ENCODE measurements at places on chromosomes 11 and 22.

GRCh38 chr11:69022260-69022659, 9.2 kb upstream of the MRGPRF start:
- DNase-seq: no peak

DNA sequence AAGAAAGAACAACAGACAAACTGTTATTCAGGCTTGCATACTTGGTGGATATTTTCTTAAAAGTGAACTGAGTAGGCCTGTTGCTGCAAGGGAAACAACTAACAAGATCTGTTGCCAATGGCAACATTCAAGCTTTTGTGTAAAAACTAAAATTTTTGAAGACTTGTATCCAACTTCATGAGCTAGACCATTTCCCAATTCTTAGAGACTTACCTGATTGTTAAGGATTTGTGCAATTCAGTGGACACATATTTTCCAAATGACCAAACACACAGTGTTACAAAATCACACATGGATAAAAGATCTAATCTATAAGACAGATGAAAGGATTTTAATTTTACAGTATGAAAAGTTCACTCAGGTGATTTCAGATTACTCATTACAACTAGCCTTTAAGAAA, 564.1 kb downstream of the CNTN5 start:
- DNase-seq: no peak

DNA sequence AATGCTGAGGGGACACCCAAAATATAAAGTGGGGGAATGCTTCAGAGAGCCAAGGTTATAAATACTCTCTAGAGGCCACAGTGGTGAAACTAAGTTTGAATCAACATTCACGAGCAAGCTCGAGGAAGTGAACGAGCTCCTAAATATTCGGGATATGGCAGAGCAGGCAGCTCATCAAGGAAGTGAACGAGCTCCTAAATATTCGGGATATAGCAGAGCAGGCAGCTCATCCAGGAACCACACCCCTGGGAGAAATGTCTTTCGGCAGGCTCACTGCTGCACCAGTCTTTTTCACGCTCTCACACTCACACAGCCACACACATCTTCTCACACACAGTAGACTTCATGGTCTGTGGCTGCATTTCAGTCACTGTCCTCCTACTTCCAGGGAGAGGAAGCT, 787.5 kb downstream of the OPCML start:
- DNase-seq: no peak

- DNase-seq: no peak
These were observed 72.4 kb downstream of the RTL6 start for GRCh38 chr22:44425694-44426045.

DNA sequence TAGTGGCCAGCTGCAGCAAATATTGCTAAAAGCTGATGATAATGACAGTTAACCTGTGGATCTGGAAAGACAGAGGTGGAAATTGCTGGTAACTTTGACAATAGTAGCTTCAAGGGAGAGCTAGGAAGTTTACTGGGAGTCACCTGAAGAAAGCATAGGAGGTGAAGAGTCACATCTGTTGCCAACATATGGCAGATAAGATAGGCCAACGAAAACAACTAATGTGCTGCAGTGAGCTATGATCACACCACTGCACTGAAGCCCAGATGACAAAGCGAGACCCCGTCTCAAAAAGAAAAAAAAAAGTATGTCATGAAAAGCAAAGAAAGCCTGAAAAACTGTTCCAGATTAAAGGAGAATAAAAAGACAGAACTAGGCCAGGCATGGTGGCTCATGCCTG, 4.3 kb upstream of the PRDM10 start:
- DNase-seq: no peak

DNA sequence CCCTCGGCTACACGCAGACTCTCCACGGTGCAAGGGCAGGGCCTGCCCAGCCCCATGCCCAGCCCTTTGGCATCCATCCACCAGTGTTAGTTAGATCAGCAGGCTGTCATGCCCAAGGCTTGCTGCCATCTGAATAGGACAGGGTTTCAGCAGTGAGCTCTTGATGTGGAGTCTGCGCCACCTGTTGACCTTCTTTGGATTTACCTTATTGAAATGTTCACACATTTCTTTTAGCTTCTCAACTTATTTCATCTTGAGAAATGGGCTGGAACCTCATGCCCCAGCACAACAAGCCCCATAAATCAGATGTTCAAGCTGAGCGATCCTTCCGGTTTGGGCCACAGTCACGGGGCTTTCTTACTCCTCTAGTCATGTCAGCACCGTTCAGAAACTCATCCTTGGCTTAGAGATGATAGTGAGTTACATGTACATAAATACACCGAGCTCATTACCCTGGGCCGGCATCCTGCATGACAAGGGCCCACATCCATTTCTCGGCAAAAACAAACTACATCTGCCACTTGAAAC, 61.7 kb downstream of the PARVB start:
- peak; percentile 37 for DNase-seq

GRCh38 chr11:112903340-112903739, 57.9 kb upstream of the NCAM1 start:
- DNase-seq: no peak

DNA sequence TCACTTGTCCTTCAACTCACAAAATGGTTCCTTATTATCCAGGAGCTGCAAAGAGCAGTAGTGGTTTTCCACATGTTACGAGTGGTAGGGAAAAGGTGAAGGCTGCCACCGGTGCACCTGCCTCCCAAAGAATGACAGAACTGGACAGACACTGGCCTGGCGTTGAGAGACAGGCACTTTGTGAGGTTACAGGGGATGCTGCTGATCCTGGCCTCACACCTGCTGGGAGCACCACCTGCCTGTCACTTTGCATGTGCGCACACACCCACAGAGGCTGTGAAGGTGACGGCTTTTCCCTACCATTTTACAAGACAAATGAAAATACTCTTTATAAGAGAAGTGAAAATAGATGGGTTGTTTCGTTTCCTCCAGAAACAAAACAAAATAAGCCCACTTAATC, 175.3 kb upstream of the B3GAT1 start:
- DNase-seq: peak; percentile 7

GRCh38 chr22:20885557-20886323, 26.9 kb downstream of the SNAP29 start:
- no peak for DNase-seq

DNA sequence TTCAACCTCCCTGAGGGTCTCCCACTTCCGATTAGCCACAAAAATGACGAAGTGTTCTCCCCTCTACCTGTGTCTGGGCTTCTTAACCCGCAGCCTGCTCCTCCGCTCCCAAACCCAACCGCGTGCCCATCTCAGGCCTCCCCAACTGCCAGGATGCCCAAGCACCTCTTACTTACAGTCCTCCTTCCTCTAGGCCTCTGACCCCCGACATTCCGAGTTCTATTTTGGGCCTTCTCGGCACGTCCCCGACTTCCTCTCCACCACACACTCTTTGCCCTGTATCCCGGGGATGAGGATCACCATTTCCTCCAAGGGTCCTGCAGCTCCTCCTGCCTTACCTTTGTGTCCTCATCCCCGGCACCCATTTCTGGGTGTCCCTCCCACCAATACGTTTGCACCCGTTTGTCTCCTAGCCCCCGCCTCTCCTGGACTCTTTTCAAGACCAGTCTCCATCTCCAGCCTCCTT, 388 bp upstream of the MUS81 start:
- no peak for DNase-seq

- DNase-seq: no peak
These were observed 1.1 kb downstream of the NLRP6 start for GRCh38 chr11:279040-279965.

- peak; percentile 75 for DNase-seq
These were observed at the start of gene EHBP1L1 for GRCh38 chr11:65575568-65576231. EHBP1L1 (plus strand) TSS chr11:65576053; CDS start chr11:65576303, 250 bp downstream.

GRCh38 chr11:96393753-96394348, 4.0 kb downstream of the JRKL start:
- no peak for DNase-seq

- no peak for DNase-seq
These were observed 1028.3 kb downstream of the BRD1 start for GRCh38 chr22:48799227-48799970.

DNA sequence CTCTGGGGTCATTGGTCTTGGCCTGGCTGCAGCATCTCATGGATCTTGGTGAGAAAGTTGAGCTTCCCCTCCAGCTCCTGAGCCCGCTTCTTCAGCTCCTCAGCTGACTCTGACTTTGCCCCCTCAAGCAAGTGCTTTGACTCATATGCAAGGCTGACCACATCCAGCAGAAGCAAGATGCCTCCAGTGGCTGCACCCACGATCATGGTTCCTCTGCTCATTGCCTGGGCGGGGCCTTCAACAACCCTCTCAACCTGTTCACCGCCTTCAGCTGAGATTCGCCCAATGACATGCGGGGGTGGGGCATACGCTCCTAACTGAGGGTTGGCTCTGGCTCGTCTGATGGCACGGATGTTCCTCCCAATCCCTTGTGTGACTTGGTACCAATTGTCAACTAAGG, 11.9 kb downstream of the APOL2 start:
- no peak for DNase-seq

DNA sequence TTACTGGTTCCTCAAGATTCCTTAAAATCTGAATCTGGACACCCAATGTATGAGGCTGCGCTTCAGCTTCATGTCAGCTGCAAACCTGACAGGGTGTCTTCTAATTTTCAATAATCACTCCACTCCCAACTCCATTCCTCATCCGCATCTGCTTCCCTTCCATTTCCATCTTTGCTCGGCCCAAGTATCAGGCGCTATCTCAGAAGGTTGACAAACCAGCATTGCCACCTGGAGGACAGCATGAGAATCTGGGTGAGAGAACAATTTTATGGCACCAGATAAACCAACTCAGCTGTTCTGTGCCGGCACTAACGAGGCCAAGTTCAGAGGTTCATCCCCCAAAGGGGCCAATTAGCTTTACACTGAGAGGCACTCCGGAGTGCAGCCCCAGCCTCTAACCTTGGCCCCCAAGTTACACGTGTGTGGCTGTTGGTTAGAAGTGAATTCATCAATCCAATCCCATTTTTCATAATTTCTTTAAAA, 79.1 kb upstream of the LMO2 start:
- DNase-seq: peak; percentile 39

DNA sequence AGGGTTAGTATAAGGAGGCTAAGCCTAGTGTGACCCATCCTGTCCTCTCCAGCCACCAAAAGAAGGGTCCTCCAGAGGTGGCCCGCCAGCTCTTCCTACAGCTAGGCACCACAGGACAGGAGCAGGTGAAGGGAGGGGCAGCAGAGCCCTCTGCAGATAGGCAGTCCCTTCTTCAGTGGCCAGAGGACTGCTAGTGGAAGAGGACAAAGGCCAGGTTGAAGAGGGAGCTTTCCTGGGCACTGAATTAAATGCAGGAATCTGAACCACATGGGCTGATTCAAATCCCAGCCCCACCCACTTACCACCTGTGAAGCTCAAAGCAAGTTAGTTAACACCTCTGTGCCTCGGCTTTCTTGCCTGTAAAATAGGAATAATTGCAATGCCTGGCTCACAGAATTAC, 409.5 kb downstream of the NXPE2 start:
- no peak for DNase-seq

- DNase-seq: no peak
These were observed 151.6 kb upstream of the MTMR2 start for GRCh38 chr11:96075532-96075959.

GRCh38 chr11:3613998-3614741, 27.6 kb downstream of the ART5 start:
- DNase-seq: no peak

DNA sequence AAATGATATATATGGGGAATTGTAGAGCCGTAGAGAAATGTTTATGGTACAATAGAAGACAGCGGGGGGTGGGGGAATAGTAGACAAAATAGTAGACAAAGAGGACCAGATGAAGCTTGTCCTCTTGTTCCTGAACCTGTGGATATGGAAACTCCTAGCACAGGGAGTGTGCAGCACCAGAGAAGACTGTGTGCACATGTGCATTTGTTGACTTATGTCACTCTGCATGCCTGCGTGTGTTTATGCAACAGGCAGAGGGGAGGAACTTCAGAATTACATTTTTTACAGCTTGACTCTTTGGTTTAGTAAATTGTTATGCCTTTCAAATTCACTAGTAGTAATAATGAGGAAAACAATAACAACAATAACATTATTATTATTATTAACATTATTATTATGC, 36.0 kb downstream of the TENM4 start:
- DNase-seq: no peak

DNA sequence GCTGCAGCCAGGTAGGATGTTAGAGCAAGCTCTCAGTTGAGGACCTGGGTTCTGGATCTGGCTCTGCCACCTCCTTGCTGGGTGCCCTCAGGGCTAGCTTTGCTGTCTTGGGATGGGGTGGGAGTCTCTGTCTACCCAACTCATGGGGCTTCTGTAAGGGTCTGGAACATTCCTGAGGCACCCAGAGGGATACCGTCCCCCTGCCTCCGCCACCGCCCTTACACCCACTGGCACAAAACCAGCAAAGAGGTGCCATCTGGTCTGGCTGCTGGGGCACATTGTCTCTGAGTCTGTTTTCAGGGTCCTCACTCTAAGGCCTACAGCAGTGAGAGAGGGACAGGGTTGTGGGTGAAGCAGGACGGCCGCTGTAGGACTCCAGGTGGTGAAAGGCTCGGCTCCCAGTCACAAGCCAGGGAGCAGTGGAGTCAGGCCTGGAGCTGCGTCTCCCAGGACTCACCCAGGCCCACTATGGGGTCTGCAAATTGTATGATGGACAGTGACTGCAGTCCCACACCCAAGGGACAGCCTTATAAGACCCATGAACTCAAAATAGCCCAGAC, 84.9 kb downstream of the MORC2 start:
- no peak for DNase-seq

DNA sequence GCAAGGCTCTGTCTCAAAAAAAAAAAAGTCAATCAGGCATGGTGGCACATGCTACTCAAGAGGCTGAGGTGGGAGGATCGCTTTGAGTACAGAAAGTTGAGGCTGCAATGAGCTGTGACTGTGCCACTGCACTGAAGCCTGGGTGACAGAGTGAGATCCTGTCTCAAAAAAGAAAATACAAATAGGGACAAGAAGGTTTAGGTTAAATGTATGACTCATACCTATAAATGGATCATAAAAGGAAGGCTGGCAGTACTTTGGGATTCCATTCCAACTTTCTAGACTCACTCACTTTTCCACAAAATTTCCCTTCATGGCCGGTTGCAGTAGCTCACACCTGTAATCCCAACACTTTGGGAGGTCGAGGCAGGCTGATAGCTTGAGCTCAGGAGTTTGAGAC, 25.6 kb upstream of the OSBP start:
- no peak for DNase-seq

GRCh38 chr11:66231561-66231960, 36.9 kb upstream of the RAB1B start:
- no peak for DNase-seq

DNA sequence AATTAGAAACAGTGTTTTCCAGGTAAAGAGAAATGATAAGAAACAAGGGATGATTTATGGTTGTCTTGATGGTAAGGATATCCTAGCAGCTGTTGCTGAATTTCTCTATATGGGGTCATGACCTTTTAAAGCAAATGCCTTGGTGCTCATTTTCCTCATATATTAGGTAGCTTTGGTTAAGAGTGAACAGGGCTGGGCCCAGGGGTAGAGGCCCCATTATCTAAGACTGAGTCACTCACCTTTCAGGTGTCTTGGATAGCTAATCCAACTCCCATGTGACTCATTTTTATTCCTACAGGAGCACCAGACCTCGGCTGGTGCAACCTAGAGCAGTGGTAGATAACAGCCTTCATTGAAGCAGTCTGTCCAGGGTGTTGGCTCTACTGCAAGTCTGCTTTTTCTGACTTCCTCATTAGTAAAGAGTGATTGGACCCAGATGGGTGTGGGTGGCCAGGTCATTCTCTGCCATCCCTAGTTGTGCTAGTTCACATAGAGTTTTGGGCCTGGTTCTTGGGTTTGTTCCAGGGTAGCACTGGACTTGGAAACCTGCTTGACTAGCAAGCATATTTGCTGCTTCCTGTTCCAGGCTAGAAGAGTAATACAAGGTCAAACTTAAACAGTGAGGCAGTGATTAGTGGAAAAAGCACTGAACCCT, 37.4 kb downstream of the CTNND1 start:
- no peak for DNase-seq

GRCh38 chr11:73299751-73300150, 8.3 kb upstream of the ARHGEF17 start:
- DNase-seq: no peak
